ENCODE measurements at places on chromosomes 6 and 20.

DNA sequence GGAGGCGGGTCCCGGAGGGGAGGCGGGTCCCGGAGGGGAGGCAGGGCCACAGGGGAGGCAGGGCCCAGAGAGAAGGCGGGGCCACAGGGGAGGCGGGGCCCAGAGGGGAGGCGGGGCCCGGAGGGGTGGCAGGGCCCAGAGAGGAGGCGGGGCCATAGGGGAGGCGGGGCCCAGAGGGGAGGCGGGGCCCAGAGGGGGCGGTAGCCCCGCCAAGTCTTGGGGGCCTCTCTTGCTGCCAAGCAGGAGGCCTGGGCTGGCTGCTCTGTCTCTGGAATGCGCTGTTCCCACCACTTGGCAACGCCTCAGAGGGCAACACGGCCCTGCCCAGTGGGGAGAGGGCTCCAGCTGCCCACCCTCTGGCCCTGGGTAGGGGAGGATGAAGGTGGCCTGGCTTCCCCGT is 80.5 kb downstream of the YTHDF1 start:
- DNase-seq = no peak

- no peak for DNase-seq
Measured at GRCh38 chr20:49466114-49466912, 16.2 kb downstream of the KCNB1 start.

- no peak for DNase-seq
Measured at GRCh38 chr6:42103216-42103615, 39.2 kb downstream of the C6orf132 start.

DNA sequence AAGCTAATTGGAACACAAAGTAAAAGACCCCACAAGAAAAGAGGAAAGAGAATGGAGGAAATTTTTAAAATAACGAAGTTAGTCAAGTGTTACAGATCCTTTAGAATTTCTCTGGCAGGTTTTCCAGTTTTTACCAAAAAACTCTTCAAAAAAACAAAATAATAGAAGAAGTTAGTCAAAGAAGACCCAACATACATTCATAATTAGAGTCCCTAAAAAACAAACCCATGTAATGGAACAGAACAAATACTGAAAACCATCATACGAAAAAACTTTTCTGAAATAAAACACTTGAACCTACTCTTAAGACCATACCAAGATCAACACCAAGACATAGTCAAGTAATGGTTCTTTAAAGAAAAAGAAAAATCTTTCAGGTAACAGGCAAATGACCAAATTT is 31.6 kb downstream of the RANBP9 start:
- DNase-seq = no peak

DNA sequence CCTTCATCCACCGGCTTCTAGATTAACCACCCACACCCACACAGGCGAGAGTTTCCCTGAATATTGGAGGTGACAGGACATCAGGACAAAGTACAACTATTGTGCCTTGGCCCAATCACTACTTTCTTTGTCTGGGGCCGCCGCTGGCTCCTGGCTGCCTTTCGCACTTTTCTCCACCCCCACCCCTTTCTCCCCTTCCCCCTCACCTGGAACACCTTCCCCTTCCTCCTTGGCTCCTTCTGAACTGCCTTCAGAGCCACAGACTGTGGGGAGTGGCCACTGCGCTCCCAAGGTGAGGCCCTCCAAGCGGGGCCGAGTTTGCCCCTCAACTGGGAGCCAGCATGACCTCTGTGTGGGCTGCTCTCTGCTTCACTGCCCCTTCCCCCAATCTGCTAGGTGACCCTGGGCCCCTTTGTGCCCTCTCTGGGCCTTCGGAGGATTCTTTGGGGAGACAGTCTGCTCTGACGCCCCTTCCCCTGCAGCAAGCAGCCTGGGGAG is 3.0 kb upstream of the VEGFA start:
- DNase-seq = no peak

GRCh38 chr20:4217349-4217841 is 202.0 kb upstream of the RNF24 start:
- DNase-seq = no peak

DNA sequence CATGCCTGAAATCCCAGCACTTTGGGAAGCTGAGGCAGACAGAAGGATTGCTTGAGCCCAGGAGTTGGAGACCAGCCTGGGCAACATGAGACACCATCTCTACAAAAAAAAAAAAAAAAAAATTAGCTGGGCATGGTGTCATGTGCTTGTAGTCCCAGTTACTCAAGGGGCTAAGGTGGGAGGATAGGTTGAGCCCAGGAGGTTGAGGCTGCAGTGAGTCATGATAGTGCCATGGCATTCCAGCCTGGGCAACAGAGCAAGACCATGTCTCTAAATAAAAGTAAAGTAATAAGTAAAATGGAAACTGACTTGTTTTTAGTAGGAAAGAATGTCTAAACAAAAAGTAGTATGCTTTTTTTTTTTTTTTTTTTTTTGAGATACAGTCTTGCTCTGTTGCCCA is 240.7 kb downstream of the ARID1B start:
- no peak for DNase-seq

GRCh38 chr20:48287021-48287494 is 501.8 kb upstream of the SULF2 start:
- DNase-seq = no peak

DNA sequence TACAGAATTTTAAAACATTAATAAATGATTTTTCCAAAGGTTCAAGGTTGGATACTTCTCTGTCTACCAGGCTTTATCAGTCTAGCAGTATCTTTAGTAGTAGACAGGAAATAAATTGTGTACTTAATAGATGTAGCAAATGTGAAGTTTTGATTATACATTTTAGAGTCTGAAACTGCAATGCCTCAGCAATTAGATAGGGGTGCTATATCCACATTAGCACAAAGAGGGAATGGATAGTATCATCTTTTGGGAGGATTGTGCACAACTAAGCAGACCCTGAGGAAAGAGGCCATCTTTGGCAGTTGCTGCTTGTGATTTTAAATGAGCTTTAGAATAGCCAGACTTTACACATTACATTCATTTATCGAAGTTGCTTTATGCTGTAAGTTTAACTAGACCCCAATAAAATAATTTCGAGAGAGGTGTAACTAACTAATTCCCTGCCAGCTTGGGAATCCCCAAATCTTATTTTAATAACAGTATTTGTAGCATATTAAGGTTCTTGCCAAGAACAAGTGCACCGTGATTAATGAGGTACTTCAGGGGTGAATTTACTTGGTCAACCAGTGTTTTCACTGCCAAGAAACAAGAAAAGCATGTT is 2.8 kb downstream of the KCNQ5 start:
- DNase-seq = no peak

- DNase-seq = no peak
Measured at GRCh38 chr6:53735896-53736295, 58.9 kb upstream of the LRRC1 start.

- peak; percentile 54 for DNase-seq
Measured at GRCh38 chr6:110180228-110181008, at the start of gene CDC40. CDC40 (plus strand) TSS chr6:110180427; CDS start chr6:110180445, 18 bp downstream.

DNA sequence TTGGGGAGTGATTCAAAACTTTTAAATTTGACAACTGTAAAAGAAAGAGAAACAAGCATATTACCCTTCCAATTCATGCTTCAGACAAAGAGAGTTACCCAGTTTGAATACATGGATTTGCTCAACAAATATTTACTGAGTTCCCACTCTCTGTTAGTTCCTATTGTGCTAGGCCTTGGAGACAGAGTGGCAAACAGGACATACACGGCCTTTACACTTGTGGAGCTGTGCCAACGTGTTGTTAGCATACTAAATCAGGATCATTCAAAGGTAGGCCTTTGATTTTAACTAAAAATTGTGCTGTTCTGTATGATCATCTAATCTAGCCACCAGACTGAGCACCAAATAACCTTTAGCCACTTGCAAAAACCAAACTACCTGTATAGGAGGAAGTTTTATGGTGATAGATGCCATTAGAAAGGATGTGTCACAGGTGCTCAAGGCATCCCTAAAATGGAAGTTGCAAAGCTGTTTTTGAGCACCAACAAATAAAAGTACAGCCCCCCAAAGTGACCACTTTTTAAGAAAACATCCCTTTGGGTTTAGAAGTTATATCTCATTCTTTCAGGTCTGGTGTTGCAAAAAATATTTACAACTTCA is 84.5 kb downstream of the CHD6 start:
- DNase-seq = no peak

DNA sequence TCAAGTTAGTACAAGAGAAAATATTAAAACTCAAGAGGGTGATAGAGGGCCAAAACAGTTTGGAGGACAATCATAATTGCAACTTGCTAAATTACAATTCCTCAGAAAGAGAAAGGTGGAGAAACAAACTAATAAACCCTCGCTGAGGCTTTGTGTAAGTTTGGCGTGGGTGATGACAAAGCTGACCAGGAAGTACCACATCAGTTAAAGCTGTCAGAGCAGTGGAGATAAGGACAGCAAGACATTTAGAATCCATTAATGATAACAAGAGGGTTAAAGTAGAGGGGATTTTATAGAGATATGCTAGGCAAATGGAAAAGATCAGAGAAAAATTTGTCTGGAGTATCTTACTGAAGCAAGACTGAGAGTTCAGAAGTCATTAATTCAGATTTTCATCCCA is 334.4 kb downstream of the TFAP2B start:
- DNase-seq = no peak

DNA sequence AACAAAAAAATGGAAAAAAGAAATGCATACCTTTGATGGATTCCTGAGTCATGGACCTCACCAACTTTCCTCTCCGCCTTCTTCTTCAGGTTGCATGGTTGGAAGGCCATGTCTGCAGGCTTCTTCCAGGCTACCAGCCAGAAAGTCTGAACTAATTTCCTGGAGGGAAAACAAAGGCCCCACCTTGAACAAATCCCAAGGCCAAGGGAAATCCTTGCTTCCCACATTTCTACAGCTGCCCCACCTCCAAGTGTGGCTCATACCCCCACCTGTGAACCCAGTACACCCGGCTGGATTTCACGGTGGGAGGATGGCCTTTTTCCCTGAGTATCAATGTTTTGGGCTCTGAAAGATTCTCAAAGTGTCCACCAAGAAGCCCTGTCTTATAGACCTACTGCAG is 22.4 kb downstream of the IL17A start:
- no peak for DNase-seq

GRCh38 chr6:36627801-36628246 is 33.7 kb downstream of the SRSF3 start:
- no peak for DNase-seq

- no peak for DNase-seq
Measured at GRCh38 chr6:10884245-10884972, 2.4 kb upstream of the SYCP2L start.
